Right ventricle myocardium superior (tissue), 1 donor: ENCODE measurements at places on chromosomes 6 and 20. TPM values are rescaled to one million over a fixed set of nuclear protein-coding genes. Genes with fewer than 3 reads are reported as not detected.

- no peak for DNase-seq
Observed at GRCh38 chr20:49320460-49320859, 42.6 kb upstream of the ZNFX1 start.

DNA sequence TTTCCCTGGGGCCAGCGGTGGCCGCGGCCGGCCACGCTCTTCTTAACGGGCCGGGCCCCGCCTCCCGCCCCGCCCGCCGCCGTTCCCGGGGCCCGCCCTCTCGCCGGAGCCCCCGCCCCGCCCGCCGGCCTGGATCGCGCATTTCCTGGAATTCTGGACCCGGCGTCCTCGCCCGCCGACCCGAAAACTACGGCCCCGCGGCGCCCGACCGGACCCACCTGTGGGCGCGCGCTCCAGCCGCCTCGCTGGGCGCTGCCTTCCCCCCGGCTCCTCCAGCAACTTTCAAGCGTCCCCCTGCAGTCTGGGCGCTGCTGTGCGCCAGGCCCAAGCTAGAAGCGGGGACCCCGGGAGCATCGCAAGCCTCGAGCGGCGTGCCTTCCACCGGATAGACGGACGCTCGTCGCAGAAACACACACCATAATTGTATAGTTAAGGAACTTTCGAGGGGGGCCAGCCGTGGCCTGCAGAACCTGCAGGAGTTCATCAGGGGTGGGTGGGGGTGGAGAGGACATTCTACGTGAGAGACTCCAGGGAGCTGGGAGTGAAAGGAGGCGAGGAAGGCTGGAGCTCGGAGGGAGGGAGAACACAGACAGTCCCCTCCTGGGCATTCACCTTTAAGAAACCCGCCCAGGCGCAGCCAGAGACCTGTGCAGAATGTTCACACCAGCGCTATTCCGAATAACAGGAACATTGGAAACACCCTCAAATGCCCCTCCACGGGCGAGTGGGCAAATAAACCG lies at the start of gene ADA:
ADA (minus strand) TSS at position 16 of the 740 bp plus-strand sequence. CDS start 92 bp downstream, outside the sequence.
- DNase-seq = peak; percentile 84

- DNase-seq = no peak
Observed at GRCh38 chr6:13288969-13289391, 39.4 kb downstream of the TBC1D7 start.

DNA sequence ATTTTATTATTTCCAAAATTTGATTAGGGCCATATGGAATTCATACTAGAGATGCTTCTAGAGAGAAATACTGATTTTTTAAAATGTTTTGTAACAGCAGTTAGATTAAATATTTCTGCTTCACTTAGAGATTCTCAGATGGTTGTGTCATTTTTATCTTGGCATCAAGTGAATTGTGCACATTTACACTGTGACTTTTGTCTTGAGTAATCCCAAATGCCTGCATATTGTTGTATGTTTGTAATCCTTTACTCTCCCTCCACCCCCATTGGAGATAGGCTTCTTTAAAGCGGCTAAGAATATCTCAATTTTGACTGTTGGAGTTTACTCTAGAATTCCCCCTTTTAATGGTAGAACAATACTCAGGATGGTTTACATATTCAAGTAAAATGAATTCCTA lies 19.0 kb downstream of the STX16 start:
- DNase-seq = no peak

GRCh38 chr20:16541226-16541625 lies 32.0 kb downstream of the KIF16B start:
- peak; percentile 79 for DNase-seq

GRCh38 chr20:23290761-23291574 lies 59.6 kb upstream of the NXT1 start:
- no peak for DNase-seq

DNA sequence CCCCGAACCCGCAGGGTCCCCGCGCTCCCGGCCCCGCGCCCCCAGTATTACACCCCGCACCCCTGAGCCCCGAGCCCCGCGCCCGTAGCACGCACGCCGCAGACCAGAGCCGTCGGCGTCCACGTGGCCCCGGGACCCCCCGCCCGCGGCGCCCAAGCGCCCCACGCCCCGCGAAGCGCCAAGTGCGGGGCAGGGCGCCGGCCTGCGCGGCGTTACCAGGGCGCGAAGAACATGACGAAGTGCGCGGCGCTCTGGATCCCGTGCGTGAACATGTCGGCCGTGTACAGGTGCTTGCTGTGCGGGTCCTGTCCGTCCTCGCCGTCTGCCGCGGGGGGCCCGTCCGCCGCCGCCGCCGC lies 312 bp downstream of the TXNDC5 start:
- DNase-seq = no peak

The OPRL1 gene
- total RNA-seq = 0.75 TPM

- no peak for DNase-seq
Observed at GRCh38 chr6:87897013-87897412, 150.6 kb upstream of the SPACA1 start.

- no peak for DNase-seq
Observed at GRCh38 chr6:52109171-52109571, 21.8 kb upstream of the PKHD1 start.

The HELZ2 gene
- 9.7 TPM for total RNA-seq

DNA sequence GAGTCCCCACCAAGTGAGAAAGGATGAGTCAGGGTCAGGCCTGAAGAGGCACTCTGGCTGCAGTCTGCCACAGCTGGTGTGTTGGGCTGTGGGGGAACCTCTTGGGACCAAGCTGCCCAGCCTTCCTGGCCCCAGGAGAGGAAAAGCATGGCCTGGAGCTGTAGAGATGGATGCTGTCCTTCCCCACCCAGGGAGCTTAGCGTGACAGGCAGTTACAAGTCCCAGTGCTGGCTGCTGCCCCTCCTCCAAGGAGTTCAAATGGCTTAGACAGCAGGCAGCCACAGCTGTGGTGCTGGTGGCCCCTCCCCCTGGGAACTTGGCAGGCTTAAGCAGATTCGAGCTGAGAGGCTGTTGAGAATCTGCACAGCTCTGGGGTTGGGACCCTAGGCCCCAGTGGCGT lies 253.2 kb downstream of the PLCB1 start:
- DNase-seq = peak; percentile 44

The ESR1 gene
- total RNA-seq = 1.2 TPM

- no peak for DNase-seq
Observed at GRCh38 chr6:105606831-105607463, 204.1 kb upstream of the PREP start.

- DNase-seq = no peak
Observed at GRCh38 chr6:29749308-29749662, 26.1 kb downstream of the HLA-F start.

DNA sequence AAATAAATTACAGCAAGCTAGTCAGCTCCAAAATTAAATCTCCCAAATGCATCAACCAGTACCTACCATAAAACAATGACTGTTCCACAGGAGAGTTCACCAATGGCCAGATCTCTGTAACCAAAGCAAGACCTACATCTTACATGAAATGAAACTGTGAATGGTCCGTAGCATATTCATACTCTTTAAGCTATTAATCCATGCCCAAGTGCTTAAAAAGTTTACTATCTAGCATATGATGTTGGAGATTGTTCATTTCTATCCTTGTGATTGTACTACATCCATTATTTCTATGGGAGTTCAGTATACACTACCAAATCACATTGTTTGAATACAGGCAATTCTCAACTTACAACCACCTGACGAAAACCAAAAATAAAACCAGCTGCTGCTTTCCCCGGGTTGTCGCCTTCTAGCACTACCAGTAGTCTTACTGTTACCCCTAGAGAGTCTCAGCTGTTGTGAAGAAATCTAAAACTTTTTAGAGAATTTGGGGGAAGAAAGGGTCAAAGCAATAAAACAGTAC lies 38.0 kb downstream of the HIVEP2 start:
- no peak for DNase-seq

DNA sequence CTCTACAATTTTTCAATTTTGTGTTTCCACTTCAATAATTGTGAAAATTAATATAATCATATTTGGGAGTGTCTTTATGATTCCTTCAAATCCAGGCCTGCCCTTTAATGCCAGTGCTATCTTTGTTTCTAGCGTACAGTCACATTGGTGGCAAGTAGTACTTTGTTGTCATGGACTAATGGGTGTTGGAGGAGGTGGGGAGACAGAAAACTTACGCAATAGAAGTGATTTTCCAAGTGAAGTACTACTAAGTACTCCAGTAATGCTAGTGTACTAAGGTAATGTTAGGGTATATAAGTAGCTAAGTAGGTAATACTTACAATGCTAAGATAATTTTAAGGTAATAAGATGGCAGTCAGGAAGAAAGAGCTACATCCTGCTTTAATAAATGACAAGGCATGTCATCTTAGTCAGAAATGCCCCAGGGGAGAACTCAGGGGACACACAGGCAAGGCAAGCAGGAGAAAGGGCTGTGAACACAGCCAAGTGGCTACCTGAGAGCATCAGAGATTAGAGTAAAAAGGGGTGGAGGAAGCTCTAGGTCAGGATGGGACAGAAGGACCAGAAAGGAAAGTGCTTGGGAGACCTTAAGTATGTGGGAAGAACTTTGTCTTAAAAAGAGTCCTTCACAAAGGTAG lies 217.2 kb upstream of the PRDM1 start:
- no peak for DNase-seq
